ENCODE measurements at places on chromosomes 11 and 22.

DNA sequence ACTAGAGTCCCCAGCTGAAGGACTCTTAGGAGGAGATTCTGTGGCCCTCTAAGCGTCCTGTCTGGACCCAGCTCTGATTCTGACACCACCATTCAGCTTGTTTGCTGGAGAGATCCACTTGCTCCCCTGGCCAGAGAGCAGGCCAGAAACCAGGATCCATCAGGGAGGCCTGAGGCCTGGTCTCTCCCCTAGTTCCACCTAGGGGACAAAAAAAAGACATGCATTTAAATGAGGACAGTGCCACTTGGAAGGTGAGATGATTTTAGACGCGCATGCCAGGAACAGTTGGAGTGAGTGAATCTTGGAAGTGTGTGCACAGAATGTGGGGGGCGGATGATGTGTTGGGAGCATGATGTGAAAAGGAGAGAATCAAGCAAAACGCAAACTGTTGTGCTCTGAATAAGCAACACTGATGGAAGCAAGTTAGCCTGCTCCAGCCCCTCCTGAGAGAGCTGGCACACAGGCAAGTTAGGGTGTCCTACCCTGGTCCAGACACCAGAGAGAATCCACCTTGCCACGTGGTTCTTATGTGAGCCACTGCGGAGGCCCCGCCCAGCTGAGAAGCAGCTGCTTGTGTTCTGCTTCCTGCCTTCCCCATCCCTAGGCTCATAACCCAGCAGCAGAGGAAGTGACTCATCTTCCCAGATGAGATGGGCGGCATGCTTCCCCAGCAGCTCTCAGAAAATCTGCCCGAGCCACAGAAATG is 8.0 kb upstream of the SLCO2B1 start:
- peak; percentile 69 for DNase-seq

DNA sequence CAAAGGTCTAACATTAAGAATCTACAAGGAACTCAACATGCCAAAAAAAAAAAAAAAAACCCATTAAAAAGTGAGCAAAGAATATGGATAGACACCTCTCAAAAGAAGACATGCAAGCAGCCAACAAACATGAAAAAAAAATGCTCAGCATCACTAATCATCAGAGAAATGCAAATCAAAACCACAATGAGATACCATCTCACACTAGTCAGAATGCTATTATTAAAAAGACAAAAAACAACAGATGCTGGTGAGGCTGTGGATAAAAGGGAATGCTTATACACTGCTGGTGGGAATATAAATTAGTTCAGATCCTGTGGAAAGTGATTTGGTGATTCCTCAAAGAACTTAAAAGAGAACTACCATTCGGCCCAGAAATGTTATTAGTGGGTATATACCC is 257.7 kb upstream of the PLET1 start:
- no peak for DNase-seq

- DNase-seq = no peak
These were observed 416.5 kb upstream of the DDI1 start for GRCh38 chr11:103619938-103620337.

DNA sequence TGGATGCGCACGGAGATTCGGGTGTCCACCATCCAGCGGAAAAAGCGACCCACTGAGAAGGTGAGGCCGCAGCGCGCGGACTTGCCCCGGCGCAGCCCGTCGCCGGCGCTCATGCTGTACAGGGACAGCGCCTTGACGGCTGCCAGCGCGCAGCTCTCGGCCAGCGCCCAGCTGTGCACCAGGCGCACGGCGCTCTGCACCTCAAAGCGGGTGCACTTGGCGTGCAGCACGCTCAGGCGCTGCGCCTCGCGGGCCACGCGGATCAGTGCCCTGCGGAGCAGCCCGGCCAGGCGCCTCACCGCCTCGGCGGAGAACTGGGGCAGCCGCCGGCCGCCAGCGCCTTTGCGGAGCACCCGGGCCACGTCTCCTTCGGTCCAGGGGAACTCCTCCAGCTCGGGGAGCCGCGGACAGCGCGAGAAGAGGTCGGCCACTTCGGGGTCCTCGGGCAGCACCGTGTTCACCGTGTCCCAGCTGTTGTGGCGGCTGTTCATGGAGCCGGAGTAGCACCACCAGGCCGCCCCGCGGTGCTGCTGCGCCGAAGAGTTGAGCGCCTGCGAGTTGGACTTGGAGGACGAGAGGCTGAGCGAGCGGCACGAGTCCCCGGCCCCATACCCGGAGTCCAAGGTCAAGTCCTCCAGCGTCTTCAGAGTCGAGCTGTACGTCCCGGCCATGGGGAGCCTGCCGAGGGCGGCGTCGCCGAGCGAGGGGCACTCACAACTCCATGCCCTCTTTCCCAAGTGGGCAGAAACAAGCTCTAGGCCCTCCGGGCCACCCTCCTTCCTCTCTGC is 703 bp downstream of the ABTB2 start:
- DNase-seq = peak; percentile 65

GRCh38 chr11:115544422-115544948 is 40.3 kb upstream of the CADM1 start:
- DNase-seq = no peak

GRCh38 chr22:16961477-16962186 is 46.4 kb downstream of the GAB4 start:
- no peak for DNase-seq

DNA sequence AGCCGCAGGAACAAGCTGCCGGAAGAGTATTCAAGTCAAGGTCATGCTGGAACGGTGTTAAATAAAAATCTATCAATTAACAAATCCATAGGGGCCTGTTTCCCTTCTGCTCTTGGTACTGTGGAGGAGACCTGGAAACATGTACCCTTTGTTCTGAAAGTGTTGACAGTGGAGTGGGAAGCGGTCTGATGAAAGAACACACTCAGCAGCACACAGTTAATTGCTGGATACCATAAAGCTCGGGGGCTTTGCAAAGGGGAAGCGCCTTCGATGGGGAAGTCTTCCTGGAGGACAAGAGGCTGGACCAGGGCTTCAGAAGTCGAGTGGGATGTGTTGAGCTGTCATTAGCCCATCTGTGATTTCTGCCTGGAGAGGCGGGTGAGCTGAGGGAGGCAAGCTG is 112.5 kb upstream of the CLPB start:
- DNase-seq = no peak

GRCh38 chr11:9719566-9720289 is 55.9 kb downstream of the SWAP70 start:
- no peak for DNase-seq

DNA sequence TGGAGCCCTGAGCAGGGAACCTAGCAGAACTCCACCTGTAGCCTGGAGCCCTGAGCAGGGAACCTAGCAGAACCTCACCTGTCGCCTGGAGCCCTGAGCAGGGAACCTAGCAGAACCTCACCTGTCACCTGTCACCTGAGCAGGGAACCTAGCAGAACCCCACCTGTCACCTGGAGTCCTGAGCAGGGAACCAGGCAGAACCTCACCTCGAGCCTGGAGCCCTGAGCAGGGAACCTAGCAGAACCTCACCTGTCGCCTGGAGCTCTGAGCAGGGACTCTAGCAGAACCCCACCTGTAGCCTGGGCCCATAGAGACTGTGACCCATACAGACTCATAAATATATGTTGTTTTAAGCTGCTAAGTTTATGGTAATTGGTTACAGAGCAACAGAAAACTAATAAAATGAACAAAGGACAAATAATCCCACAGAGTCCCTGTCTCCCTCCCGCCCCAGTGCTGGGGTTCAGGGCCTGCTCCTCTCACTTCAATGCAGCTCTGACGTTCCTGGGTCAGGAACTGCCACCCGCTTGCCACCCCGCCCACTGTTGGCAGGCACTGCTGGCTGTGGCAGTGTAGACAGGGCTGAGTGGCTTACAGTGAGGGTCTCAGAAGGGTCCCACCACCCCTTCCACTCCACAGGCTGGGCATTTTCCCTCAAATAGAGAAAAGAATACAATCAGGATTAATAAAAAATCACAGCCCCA is 259.1 kb downstream of the TBC1D22A start:
- DNase-seq = peak; percentile 11

DNA sequence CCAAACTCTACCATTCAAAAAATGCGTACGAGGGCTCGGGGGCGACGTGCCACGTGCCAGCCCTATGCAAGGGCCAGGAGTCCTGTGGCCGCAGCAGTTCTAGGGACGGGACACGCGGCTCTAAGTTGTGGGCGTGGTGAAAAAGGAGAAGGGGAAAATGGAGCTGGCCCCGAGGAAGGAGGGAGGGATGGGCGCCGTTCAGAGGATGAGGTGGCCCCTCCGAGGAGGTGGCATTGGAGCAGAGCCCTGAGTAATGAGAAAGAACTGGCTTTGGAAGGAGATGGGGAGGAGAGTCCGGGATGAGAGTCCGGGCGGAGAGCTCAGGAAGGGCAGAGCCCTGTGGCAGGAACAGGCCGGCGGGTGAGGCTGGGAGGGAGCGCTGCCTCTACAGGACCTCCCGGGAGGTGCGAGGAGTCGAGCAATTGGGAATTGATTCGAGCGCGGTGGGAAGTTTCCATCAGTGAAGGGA is 21.0 kb downstream of the OTUB1 start:
- DNase-seq = no peak

GRCh38 chr22:50189849-50190181 is 4.1 kb downstream of the TRABD start:
- no peak for DNase-seq

GRCh38 chr22:29030618-29031226 is 30.9 kb downstream of the C22orf31 start:
- DNase-seq = no peak

- DNase-seq = no peak
These were observed 56.7 kb downstream of the APOL3 start for GRCh38 chr22:36103891-36104290.

GRCh38 chr11:86587264-86588193 is 84.9 kb downstream of the ME3 start:
- DNase-seq = no peak

GRCh38 chr22:30523646-30524489 is 18.4 kb upstream of the SEC14L4 start:
- DNase-seq = no peak

- no peak for DNase-seq
These were observed 504.6 kb upstream of the B3GAT1 start for GRCh38 chr11:134916421-134917213.

- no peak for DNase-seq
These were observed 30.4 kb downstream of the USH1C start for GRCh38 chr11:17513853-17514252.

DNA sequence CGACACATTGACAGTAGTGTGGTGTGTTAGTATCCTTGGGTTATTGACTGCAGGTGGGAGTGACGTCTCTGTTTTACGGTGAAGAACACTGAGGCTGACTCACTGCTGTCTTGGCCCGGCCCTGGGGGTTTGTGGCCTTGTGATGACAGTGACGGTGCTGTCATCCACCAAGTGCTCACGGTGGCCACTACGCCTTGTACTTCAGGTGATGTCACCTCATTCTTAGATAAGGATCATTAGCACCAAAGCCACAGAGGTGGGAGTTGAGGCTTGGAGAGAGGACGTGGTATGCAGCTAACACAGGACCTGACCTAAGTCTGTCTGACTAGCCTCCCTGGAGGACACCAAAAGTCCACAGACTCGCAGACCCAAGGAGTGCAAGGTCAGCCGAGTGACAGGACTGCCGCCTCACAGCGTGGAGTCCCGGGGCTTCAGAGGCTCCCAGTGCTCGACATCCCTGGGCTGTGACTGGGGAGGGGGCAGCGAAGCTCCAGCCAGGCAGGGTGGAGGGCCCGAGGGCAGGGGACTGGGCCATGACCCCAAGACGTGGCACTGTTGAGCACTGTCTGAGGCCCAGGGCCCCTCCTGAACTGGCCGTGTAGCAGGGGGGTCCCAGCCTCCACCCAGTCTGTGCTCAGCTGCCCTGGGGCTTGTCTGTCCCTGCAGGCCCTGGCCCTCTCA is 56.5 kb downstream of the NAT10 start:
- DNase-seq = no peak

- DNase-seq = no peak
These were observed 8.0 kb upstream of the PSMC3 start for GRCh38 chr11:47434011-47434786.

- DNase-seq = no peak
These were observed 30.8 kb downstream of the APOL3 start for GRCh38 chr22:36129486-36130388.

- DNase-seq = no peak
These were observed 17.0 kb upstream of the ST3GAL4 start for GRCh38 chr11:126338346-126339055.

- no peak for DNase-seq
These were observed 41.8 kb downstream of the OSBPL5 start for GRCh38 chr11:3123305-3123704.

GRCh38 chr11:111575740-111576139 is 26.5 kb upstream of the SIK2 start:
- DNase-seq = no peak
